ENCODE measurements at places on chromosomes 16 and 17. TPM values are rescaled to one million over a fixed set of nuclear protein-coding genes. Genes with fewer than 3 reads are reported as not detected.

GRCh38 chr17:44546671-44547606, 10.3 kb upstream of the FZD2 start:
- no peak for DNase-seq

GRCh38 chr17:80095038-80095843, 6.1 kb upstream of the GAA start:
- no peak for DNase-seq

GRCh38 chr16:67158637-67159600, 790 bp downstream of the TRADD start:
- DNase-seq, result no peak

DNA sequence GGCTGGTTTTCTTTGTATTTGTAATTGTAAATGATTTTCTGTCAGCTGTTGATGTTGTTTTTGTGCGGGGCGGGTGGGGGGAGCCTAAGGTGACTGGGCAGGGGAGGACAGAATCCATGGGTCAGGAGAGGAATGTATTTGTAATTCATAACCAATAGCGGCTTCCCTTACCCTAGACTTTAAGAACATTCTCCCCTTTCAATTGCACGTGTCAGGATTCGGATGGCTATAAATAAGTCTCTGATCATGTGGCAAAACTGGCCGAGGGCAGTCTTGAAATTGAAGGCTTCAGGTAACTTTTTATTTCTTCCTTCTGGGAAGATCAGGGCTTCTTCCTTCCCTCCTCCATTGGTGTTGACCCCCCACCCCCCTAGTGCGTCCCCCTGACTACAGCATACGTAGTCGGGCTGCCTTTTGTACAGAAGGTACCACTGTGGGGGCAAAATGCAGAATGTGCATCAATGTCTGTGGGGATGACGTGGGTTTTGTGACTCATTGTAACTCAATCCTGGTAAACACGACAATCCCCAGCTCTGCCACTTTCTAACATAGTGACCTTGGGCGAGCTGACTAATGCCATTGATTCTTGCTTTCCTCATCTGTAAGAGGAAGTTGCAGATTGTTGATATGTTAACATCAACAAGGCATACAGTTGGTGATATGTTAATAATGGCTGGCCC, 16.2 kb downstream of the MARCHF10 start:
- no peak for DNase-seq

GRCh38 chr16:10178080-10178479, 4.1 kb downstream of the GRIN2A start:
- DNase-seq, result no peak

DNA sequence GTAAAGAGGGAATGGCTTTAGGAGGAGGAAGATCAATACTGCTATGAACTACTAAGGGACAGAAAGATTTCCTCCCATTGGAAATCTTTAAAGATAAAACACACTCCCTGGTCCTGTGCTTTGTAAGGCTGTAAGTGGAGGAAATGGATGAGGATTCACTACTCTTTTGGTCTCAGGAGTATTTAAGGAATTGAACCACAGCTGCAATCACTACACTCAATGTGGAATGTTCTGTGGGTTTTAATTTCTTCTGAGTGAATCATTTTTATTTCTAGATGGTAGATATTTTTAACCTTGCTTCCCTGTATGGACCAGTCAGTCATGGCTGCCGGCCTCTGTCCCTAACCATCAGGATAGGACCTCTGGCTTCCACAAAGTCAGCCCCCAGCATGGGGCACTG, 65.6 kb downstream of the SDR42E1 start:
- no peak for DNase-seq

DNA sequence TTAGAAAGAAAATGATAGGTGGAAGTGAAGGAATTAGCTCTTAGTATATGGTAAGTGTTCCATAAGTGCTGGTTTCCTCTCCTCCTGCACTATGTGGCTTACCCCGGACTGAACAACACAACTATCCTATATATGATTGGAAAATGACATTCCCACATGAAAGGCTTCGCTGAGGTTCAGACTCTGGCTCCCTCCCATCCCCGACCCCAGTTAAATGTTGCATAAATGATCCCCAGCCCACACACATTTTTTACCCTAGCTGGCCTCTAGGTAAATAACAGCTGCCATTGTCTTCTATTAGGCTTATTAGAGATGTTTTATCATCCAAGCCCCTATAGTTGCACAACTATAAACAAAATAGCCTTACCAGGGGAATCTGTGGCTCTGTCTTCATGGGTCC, 495.6 kb upstream of the CDH11 start:
- no peak for DNase-seq

DNA sequence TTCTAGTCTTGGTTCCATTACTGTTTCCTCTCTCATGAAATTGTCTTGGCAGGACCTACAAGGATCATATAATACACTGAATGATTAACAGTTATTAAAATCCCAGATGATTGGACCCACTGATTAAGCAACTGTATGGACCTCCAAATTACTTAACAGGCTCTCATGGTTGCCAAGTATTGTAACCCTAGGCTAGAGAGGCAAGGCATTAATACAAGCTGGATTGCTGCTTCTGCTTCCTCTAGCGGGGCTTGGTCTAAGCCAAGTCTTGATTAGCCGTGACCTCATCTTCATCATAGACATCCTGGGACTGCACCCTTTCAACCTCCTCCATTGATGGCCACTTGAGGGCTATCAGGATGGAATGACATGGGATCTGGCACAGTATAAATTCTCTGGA, 46.9 kb downstream of the SYCE1L start:
- no peak for DNase-seq

DNA sequence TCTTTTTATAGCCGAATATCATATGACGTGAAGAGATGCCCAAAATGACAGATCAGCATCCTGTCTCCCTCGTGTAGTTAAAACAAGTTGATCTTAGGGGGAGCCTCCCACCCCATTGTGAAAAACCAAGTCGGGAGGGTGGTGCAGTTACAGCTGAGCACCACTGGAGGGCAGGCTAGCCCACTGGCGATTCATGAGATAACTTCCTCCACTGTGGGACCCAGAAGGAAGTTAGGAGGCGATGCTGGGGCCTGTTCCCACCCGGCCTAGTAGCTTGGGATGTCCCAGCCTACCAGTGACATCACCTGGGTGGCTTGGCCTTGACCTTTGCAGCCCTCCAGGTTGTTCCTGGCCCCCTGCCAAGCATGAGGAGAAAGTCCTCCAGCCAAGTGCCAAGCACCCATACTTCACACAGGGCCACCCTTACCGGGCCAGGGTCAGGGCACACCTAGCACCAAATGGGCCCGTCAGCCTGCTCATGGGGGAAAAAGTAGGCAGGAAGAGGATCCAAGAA, 8.1 kb upstream of the CPNE2 start:
- peak; percentile 81 for DNase-seq

DNA sequence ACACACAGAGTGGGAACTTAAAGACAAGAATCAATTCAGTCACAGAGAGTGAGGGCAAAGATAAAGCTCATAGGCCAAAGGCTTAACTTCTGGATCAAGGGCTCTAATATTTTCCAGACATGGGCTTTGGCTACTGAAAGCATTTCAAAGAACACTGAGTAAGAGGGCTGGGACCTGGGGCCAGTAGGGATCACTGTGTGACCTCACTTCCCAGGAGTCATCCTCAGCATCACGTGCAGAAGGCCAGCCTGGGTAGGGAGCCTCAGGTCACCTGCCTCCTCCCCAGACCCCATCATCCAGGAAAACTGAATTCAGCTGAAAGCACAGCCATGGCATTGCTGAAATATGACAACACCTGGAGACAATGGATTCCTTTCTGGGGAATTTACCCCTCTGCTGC, 163.5 kb downstream of the RAB11FIP4 start:
- no peak for DNase-seq

GRCh38 chr17:82932518-82933310, 92.9 kb upstream of the ZNF750 start:
- DNase-seq, result peak; percentile 54

GRCh38 chr17:39461926-39462569, 762 bp downstream of the CDK12 start:
- DNase-seq, result no peak

GRCh38 chr16:29834079-29834478, 13.8 kb downstream of the MVP start:
- DNase-seq, result no peak

- DNase-seq, result no peak
Observed at GRCh38 chr16:68396481-68396880, 51.8 kb downstream of the SMPD3 start.

GRCh38 chr16:1965396-1966001, 873 bp upstream of the RPS2 start:
- DNase-seq, result no peak

DNA sequence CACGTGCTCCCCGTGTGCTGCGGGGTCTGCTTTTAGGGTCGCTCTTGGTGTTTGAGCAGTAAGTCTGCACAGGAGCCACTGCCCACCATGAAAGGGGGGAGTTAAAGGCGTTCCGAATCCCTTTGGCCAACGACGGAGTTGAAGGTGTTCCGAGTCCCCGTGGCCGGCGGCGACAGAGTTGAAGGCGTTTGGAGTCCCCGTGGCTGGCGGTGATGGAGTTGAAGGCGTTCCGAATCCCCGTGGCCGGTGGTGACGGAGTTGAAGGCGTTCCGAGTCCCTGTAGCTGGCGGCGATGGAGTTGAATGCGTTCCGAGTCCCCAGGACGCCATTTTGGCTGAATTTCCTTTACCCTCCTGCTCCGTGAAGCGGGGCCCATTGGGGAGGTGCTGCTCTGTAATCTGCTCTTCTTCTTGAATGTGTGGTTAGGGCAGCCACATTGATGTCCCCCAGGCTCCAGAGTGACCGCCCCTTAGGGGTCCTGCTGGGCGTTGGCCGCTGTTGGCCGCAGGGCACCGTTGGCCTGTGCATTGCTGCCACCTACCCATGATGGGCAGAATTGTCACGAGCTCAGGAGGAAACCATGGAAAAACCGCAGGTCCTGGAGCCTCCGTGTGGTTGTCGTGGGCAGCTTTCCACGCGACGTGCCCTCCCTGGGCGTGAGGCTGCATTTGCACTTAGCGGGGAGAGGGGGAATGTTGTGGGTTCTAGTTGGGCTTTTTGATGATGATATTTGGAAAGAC, 73.7 kb upstream of the ZNF750 start:
- no peak for DNase-seq

DNA sequence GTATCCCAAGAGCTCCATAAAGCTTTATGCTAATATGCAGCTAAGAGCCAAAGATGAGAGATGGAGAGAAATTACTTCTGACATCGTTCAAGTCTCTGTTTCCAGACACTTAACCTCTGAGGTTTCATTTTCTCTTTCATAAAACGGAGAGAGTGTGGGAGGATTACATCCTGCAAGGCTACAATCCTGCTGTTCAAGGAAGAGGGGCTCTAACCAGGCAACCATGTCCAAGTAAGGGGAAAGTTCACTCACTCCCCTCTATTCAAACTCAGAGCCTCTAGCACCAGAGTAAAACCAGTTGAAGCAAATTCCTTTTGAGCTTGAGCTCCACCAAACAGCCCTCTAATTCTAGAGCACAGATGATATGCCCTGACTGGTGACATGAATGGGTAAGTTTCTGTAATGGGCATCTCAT, 397.4 kb downstream of the NPIPA8 start:
- no peak for DNase-seq

DNA sequence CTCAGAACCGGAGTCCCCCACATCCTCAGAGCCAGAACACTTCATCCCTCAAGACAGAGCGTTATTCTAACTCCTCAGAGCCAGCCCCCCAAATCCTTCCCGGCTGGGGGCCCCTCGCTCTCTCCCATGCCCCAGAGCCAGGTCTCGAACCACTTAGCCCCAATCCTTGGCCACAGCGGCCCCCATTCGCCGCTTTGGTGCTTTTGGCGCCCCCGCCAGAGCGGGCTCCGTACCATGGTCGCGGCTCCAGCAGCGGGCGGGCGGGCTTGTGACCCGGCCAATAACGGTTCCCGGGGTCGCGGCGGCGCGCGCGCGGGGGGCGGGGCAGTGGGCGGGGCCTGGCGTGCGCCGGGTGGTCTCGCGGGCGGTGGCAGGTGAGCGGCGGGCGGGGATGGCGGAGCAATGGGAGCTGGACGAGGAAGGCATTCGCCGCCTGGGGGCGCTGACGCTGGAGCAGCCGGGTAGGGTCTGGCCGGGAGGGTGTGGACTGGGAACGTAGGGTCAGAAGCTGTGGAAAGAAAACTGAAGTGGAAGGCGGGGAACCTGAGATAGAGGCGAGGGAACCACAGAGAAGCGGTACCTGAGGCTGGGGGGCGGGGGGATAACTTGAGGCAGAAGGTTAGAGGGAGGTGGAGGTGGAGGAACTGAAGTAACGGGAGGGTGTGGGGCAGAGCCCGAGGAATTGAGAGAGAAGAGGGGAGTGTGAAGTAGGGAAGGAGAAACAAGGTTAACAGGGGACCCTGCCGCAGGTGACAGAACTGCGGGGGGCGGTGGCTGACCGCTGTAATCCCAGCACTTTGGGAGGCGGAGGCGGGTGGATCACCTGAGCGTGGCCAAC, at the start of the genes KCTD19 and LRRC36:
Gene KCTD19 (minus strand): TSS at position 270 of the 838 bp plus-strand sequence. CDS start 34 bp downstream, at position 236.
Gene LRRC36 (plus strand): TSS at position 344 of the 838 bp plus-strand sequence. CDS start 48 bp downstream, at position 392.
- peak; percentile 77 for DNase-seq

- no peak for DNase-seq
Observed at GRCh38 chr17:82399041-82399441, 19.1 kb upstream of the HEXD start.

GRCh38 chr17:66764506-66764905, 70.4 kb upstream of the CACNG5 start:
- DNase-seq, result no peak

GRCh38 chr17:4559966-4560365, 411 bp downstream of the GGT6 start:
- no peak for DNase-seq

- no peak for DNase-seq
Observed at GRCh38 chr16:75486014-75486675, 9.1 kb downstream of the CHST6 start.

DNA sequence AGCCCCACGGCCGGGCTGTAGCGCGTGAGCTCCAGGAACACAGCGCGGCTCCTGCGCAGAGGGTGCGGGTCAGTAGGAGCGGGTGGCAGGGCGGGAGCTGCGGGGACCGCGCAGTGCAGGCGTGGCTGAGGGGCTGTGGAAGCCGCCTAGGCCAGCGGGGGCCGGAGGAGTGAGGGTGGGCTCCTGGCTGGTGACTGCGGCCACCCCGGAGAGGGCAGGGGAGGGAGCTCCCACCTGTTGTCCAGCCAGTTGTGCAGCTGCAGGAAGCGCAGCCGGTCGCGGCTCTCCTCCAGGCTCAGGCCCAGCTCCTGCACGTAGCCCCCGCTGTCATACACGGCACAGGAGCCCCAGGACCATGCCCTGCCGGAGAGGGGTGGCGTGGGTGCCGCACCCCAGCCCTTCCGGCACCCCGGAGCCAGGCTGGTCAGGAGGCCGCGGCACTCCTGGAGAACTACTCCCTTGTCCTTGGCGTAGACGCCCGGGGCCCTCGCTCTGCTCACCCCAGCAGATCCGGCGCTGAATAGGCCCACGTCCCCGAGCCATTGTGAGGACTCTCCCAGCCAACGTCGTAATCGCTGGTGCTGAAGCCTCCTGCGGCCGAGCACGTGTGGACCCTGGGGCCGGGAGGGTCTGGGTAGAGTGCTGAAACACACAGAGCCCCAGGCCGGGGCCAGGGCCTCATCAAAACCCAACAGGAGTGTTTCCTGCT, 43.9 kb downstream of the TSC2 start:
- DNase-seq, result no peak

- no peak for DNase-seq
Observed at GRCh38 chr16:35642322-35642835, 2183.0 kb downstream of the TP53TG3F start.

OR1E1 gene
- total RNA-seq, result not detected

NDRG4 gene
- 7.4 TPM for total RNA-seq

SKAP1 gene
- 7.4 TPM for total RNA-seq

DOC2A gene
- 0.67 TPM for total RNA-seq

GAST gene
- total RNA-seq, result not detected

CES1 gene
- 45.2 TPM for total RNA-seq

GRB7 gene
- 1.6 TPM for total RNA-seq

IGSF6 gene
- total RNA-seq, result 9.1 TPM

CTCF gene
- 44.0 TPM for total RNA-seq

TBC1D3G gene
- not detected for total RNA-seq

SLC22A31 gene
- 0.98 TPM for total RNA-seq

AHSP gene
- total RNA-seq, result 17.7 TPM

LASP1 gene
- 127 TPM for total RNA-seq
